ENCODE measurements at places on chromosomes 6 and 20.

- DNase-seq, result no peak
Observed at GRCh38 chr6:137722749-137723272, 144.2 kb upstream of the TNFAIP3 start.

GRCh38 chr6:151630991-151631655 lies 137.3 kb downstream of the CCDC170 start:
- DNase-seq, result no peak

- no peak for DNase-seq
Observed at GRCh38 chr6:74632196-74632875, 573.5 kb downstream of the COL12A1 start.

DNA sequence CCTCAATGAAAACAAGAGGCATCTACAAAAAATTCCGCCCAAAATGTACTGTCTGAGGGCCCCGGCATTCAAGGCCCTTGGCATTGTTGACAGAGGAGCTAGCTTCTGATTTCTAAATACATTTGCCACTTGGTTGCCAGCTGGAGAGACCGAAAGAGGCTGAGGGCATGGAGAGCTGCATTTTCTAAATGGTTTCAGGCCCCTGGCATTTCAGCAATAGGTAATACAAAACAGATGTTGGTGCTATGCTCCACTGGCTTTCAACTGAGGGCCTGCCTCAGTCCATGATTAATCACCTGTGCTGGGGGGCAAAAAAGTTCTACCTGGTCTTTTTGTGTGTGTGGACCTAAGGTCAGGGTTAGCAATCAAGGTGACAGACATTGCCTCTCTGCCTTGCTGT lies 79.5 kb upstream of the ISM1 start:
- no peak for DNase-seq

GRCh38 chr20:39767352-39767751 lies 805.2 kb downstream of the DHX35 start:
- no peak for DNase-seq

GRCh38 chr6:61649845-61650244 lies 636.2 kb downstream of the KHDRBS2 start:
- DNase-seq, result no peak

DNA sequence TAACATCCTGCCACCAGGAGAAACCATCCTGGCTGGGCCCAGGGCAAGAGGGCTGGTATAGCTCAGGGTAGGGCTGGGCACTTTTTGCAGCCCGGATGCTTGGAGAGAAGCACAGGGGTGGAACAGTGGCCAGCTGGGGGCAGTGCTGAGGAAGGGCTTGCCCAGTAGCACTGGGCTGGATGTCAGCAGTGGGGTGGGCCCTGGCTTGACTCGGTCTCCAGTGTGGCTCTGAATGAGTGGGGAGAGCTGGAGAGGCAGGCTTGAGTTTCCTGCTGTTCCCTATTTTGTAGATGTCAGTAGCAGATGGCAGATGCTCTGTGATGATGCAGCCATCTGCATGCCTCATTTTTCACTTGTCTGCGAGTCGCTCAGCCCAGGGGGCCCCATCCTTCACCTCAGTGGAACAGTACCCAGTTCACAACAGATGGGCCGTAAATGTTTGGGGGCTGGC lies 56.3 kb upstream of the TULP1 start:
- DNase-seq, result no peak

DNA sequence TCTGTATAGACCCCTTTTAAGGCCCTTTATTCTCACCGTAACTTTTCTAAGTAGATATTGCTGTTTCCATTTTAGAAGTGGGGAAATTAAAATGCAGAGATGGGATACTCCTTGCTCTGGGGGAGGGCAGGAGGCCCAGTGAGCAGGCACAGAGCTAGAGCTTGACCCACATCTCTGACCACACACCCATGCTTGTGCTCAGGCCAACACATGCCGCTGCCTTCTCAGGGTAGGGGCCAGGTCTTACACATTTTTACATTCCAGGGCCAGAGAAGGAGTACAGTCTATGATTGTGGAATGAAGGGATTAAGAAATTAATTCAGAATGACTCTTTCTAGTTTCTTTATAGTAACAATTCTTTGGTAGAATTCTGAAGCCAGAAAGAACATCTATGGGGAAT lies 104.8 kb downstream of the SOBP start:
- no peak for DNase-seq

DNA sequence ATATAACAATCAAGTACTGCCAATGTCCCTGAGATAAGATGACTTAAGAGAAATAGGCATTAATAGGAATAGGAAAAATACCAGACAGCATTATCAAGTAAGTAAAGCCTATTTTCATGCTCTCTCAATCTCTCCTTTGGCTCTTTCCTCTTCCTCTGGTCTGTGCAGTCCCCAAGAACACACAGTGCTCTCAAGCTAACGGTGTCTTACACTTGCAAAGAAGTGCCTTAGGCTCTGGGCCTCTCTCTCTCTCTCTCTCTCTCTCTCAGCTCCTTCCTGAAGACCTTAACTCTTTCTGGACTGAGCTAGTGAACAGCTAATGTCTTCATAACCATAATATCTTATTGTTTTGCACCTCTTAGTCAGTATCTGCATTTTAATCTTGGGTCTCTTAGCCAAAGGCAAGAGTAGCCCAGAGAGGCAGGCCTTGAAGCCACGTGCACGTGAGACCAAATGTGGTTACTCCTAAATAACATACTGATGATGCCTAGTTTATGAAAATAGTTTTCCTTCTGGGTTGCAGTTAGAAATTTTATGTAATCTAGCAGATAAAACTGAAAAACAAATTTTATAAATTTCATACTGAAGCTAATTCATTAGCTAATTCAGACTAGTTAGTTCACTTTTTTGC lies 70.8 kb downstream of the TPD52L1 start:
- DNase-seq, result no peak

DNA sequence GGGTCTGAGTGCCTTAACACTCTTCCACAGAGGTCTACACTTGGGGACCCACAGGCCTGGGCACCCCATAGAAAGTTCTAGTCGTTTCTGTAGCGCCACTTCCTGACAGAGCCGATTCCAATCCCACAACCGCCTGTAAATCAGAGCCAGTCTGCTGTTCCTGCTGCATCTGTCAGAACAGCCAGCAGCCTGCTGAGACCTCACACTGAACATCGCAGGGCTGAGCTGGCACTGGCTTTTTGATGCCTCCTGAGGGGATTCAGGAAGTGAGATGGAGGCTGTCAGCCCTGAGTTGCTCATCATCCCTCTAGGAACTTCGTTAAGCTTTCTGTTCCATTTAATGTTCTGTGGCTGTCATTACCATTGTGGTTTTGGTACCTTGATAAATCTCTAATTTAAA lies 48.9 kb downstream of the DCBLD1 start:
- no peak for DNase-seq
